Cardiac septum (tissue), 1 donor: ENCODE measurements at places on chromosomes 6 and 20.

DNA sequence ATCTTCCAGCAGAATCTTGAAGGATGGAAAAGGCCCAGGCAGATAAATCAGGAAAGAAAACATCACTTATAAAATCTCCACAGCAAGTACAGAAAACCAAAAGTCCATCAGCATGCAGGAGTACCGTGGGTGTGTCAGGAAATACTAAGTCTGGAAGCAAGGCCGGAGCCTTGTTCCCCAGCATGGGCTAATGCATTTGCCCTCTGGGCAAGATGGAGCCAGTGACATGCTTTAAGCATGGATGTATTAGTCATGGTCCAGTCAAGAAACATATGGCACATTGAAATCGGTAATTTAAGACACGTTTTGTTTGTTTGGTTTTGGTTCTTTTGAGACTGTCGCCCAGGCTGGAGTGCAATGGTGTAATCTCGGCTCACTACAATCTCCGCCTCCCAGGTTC is 506.0 kb upstream of the JARID2 start:
- DNase-seq, result no peak

DNA sequence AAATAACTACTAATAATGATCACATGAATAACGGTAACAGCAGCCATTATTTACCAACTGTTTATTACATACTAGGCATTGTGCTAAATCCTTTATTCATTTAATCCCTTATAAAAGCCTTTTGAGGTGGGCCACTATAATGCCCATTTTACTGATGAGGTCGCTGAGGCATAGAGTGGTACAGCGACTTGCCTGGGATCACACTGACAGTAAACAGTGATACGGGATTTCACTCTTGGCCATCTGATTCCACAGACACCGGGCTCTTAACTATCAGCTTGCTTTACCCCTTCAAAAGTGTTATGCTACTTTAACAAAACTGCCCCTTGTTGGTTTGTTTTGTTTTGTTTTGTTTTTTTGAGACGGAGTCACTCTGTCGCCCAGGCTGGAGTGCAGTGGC is 2.2 kb upstream of the RAB22A start:
- DNase-seq, result no peak

- no peak for DNase-seq
Measured at GRCh38 chr20:62705627-62706026, 3.0 kb upstream of the NTSR1 start.

GRCh38 chr6:44085219-44085618 is 42.0 kb downstream of the MRPL14 start:
- no peak for DNase-seq

DNA sequence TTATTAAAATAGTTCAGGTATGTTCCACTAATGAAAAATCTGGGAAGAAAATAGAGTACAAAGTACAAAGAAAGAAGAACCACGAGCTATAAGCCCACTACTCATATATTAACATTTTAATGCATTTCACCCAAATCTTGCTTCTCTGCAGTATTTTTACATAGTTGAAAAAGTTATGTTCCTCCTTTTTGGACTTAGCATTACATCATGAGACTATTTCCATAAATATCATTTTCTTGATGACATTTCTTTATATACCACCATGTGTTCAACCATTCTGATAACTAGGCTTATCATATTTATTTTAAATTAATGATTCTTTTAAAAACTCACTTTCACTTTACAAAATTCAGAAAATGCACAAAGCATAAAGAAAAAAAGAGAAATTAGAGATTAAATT is 3.0 kb downstream of the IPCEF1 start:
- no peak for DNase-seq

- DNase-seq, result no peak
Measured at GRCh38 chr6:135955099-135955498, 103.6 kb downstream of the PDE7B start.

- DNase-seq, result no peak
Measured at GRCh38 chr6:137866200-137866913, 702 bp upstream of the TNFAIP3 start.

- no peak for DNase-seq
Measured at GRCh38 chr6:145733207-145733606, 2.1 kb downstream of the EPM2A start.

- no peak for DNase-seq
Measured at GRCh38 chr6:35729722-35730121, 7.1 kb upstream of the ARMC12 start.

GRCh38 chr6:42784717-42785498 is 3.1 kb downstream of the BICRAL start:
- no peak for DNase-seq

DNA sequence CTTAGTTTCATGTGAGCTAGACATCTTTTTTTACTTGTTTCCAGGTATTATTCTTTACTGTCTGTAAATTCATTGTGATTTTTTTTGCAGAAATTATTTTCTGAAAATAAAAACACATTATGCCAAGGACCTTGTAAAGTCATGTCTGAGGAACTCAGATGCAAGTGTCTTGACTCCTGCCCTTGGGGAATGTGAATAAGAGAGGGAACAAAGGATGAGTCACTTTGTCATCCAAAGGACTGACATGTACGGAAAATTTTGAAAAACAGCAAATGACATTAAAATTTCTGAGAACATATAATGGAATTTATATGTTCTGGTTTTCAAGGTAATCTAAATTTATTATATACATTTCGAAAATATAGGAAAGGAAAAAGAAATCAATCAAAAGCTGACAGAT is 660.4 kb downstream of the CD109 start:
- no peak for DNase-seq

DNA sequence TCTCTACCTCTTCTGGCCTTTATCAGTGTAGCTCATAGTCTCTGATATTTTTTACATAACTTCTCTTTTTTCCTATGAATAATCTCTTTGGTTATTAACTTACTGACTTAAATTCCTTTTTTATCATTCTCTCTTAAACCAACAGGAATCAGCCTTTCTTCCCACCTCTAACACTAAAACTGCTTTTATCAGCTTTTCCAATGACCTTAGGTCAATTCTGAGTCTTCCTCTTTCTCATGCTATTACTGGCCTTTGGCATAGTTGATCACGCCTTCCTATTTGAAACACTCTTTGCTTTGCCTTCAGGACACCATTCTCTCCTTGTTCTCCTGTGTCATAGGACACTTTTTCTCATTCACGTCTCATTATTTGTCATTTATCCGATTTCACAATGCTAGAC is 8.1 kb upstream of the HINT3 start:
- no peak for DNase-seq

GRCh38 chr20:63706852-63707557 is 771 bp downstream of the ARFRP1 start:
- peak; percentile 76 for DNase-seq

DNA sequence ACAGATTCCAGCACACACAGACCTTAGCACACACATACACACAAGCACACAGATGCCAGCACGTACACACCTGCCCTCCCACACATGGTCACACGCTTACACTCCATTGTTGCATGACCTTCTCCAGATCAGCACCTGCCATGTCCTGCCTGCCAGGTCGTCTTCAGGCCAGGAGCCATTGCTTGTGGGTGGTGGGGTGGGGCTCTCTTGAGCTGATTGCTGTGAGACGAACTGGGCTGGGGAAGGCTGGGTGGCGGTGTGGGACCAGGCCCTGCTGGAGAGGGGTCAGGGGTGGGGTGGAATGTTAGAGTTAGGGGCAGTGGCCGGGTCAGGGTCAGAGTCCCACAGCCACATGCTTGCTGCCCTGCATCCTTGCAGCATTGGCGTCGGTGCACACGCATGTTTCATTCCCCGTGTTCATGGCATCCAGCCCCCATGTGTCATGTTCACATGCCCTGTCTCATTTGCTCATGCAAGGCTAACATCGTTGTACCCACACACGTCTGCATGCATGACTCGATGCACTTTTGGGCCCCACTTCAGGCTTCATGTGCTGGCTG is 6.5 kb upstream of the NPBWR2 start:
- peak; percentile 62 for DNase-seq

DNA sequence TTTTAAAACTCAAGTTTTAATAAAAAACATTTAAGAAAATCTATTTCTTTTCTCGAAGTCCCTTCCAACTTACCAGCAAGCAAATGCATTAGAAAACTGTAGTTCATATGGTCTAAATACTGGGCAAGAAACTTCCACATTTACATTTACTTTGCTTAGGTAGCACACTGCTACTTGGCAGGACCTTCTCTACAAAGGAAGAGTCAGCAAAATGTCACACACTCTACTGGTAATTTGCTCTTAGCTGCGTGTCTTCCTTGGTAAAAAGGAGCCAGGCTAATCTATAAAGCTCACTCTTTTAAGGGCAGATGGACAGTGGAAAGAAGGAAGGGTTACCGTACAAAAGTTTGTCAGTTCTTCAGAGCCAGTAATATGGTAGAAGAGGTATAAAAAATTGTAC is 45.7 kb downstream of the MAP3K7 start:
- no peak for DNase-seq

DNA sequence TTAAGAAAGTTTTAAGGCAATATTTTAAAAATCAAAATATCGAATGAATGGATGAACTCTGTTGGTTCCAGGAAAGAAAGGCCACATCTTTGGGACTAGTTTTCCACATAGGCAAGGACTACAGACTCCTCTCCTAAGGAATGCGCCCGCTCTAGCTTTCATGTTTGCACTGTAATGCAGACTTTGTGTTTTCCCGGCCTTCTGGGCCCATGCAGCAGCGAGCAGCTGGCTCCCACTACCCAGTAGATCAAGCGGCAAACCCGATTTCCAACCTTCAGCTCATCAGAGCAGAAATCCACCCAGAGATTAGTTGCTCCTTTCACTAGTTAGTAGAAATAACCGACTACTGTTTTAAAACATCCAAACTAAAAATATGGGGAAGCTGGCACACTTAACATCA is 27.7 kb downstream of the OVOL2 start:
- no peak for DNase-seq

GRCh38 chr6:111997078-111997852 is 56.6 kb upstream of the CCN6 start:
- peak; percentile 90 for DNase-seq

GRCh38 chr6:71665931-71666330 is 220.4 kb upstream of the RIMS1 start:
- DNase-seq, result no peak

- peak; percentile 90 for DNase-seq
Measured at GRCh38 chr20:63873477-63873971, 8.5 kb downstream of the TPD52L2 start.

DNA sequence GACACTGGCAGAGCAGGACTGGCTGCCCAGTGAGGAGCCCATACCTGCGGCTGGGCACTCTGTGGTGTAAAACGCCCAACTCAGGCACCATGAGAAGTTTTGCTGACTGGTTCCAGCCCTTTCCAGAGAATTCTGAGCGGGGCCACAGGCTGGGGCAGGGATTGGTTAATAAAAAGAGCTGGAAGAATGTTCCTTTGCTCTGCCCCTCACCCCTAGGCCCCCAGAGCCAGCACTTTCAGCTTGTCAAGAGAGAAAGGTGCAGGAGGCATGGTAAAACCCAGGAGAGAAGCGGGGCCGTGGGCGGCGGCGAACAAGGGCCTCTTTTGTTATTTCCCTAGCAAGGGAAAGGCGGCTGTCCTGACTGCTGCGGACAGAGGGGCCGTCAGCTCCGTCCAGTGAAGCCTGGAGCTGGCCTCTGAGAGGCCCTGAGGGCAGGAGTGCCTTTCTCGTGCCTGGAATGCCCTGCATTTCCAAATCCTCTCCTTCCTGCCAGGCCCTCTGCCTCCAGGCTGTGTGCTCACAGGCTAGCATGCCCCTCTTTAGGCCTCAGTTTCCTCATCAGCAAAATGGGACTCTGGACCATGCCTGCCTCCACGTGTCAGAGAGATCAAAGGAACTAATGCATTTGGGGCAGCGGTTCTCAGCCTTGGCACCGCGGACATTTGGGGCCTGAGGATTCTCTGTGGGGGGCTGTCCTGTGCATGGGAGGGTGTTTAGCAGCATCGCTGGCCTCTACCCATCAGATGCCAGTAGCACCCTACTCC is 12.9 kb downstream of the SLC13A3 start:
- DNase-seq, result no peak

GRCh38 chr6:131651782-131652181 is 14.7 kb downstream of the ENPP3 start:
- no peak for DNase-seq

GRCh38 chr6:39166912-39167290 is 51.9 kb upstream of the SAYSD1 start:
- DNase-seq, result no peak

DNA sequence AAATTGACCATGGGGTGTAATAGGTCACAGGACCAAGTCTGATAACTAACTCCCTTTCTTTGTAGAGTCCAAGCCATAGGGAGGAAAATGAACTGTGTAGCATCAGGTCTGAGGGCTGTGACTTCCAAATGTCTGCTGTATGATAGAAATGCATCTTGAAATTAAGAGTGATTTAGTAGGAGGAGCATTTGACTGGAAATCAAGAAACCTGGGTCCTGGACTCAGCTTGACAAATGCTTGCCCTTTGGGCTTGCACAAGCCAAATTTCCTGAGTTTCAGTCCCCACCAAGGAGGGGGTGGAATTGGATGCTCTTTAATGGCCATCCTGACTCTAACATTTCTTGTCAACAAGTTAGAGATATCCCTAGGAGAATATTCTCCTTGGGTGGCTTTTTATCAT is 187.0 kb downstream of the PDE7B start:
- no peak for DNase-seq

GRCh38 chr20:43744966-43745730 is 18.3 kb upstream of the GTSF1L start:
- no peak for DNase-seq

GRCh38 chr6:143264379-143264778 is 186.1 kb downstream of the ADAT2 start:
- DNase-seq, result no peak

DNA sequence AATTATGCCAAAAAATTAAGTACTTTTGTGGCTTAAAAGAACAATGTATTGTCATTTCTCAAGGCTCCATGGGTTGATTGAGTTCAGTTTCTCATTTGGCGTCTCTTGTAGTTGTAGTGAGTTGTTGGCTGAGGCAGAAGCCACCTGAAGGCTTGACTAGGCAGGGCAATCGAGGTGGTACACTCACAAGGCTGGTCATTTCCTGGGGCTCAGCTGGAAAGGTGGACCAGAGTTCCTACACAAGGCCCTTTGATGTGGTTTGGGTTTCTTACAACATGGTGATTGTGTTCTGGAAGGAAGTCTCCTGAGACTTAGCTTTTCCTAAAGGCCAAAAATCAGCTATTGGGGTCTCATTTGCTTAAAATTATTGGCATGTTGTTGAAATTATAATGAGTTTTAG is 22.6 kb downstream of the MAS1 start:
- DNase-seq, result no peak

GRCh38 chr6:15653581-15653980 is 9.2 kb downstream of the DTNBP1 start:
- no peak for DNase-seq
